Aorta (tissue), 5 donors: ENCODE measurements at places on chromosomes 3 and 15. TPM values are rescaled to one million over a fixed set of nuclear protein-coding genes. Genes with fewer than 3 reads are reported as not detected.

The GPR87 gene
- not detected for polyA plus RNA-seq

The NANOGP8 gene
- not detected for polyA plus RNA-seq

The MBD4 gene
- polyA plus RNA-seq, result 28.7 TPM

The TUSC2 gene
- polyA plus RNA-seq, result 33.2 TPM

The GCNT3 gene
- 10.5 TPM for polyA plus RNA-seq
